ENCODE measurements at places on chromosomes 7 and 10.
A peak's percentile ranks its signal among the peaks of the same experiment; 100 is the strongest.

GRCh38 chr10:84176351-84176750, 2.8 kb downstream of the GPR15LG start:
- no peak for DNase-seq

- no peak for DNase-seq
These were observed 32.2 kb upstream of the ITGB8 start for GRCh38 chr7:20298486-20298901.

- no peak for DNase-seq
These were observed 457 bp downstream of the NSUN5 start for GRCh38 chr7:73308074-73308664.

GRCh38 chr10:122475100-122475499, 13.7 kb downstream of the HTRA1 start:
- DNase-seq = peak; percentile 64

GRCh38 chr10:73974309-73974946, 23.5 kb upstream of the VCL start:
- no peak for DNase-seq

DNA sequence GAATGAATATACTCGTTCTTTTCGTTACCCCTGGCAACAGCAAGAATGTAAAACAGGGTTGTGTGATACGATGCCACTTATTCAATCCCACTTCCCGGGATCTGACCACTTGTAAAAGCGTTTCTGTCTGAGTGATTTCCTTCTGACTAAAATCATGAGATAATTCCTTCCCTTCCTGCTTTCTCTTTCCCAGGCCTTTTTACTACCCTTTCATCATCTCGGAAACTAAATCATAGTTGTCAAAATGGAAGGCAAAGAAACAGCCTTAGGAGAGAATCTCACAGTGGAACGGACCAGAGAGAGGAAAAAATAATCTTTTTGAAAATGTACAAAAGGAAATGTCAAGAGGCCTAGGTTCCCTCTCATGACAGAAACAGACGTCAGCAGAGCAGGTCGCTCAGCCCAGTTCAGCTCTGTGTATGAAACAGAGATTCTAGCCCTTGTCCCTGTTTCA, 29.8 kb downstream of the DIP2C start:
- DNase-seq = no peak

- no peak for DNase-seq
These were observed 87.0 kb upstream of the SLC25A13 start for GRCh38 chr7:96408881-96409280.

- DNase-seq = peak; percentile 38
These were observed 82.5 kb downstream of the ABLIM1 start for GRCh38 chr10:114575417-114576131.

DNA sequence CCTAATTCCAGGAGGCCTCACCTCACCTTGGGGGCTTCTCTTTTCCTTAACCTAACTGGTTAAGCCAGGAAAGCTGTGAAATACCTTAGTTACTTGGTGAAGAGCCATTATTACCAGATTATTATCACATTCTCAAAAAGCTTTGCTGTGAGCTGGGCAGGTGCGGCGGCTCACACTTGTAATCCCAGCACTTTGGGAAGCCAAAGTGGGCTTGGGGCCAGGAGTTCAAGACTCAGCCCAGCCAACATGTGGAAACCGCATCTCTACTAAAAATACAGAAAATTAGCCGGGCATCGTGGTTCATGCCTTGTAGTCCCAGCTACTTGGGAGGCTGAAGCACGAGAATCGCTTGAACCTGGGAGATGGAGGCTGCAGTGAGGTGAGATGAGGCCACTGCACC, 102.4 kb upstream of the KLF6 start:
- DNase-seq = no peak

DNA sequence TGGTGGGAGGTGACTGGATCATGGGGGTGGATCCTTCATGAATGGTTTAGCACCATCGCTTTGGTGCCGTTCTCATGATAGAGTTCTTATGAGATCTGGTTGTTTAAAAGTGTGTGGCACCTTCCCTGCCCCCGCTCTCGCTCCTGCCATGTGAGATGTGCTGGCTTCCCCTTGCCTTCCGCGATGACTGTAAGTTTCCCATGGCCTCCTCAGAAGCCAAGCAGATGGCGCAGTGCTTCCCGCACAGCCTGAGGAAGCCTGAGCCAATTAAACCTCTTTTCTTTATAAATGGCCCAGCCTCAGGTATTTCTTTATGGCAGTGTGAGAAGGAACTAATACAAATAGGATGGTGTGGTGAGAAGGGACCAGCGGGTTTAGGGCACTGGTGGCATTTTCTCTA, 243.3 kb upstream of the CELF2 start:
- no peak for DNase-seq

GRCh38 chr7:70237831-70238575, 639.7 kb downstream of the AUTS2 start:
- no peak for DNase-seq

DNA sequence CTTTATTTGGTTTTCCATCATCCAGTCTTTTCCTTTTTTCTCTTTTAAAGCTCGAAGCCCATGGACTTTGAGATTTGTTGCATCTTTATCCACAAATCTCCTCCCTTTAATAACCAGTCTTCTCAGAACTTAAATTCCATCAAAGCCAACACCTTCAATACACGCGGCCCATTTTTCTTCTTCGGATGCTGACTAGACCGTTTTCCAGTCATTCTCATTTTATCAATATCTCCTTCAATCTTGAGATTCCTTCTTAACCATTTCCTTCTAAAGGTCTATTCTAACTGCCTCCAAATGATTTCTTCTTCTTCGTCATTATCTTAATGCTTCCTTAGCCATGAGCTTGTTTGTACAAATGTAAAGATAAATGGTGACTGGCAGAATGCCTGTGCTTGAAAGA, 173.5 kb downstream of the BAMBI start:
- DNase-seq = no peak

GRCh38 chr7:158317238-158318205, 270.1 kb downstream of the PTPRN2 start:
- no peak for DNase-seq

- DNase-seq = no peak
These were observed 11.6 kb downstream of the ZFAND4 start for GRCh38 chr10:45660876-45661411.

DNA sequence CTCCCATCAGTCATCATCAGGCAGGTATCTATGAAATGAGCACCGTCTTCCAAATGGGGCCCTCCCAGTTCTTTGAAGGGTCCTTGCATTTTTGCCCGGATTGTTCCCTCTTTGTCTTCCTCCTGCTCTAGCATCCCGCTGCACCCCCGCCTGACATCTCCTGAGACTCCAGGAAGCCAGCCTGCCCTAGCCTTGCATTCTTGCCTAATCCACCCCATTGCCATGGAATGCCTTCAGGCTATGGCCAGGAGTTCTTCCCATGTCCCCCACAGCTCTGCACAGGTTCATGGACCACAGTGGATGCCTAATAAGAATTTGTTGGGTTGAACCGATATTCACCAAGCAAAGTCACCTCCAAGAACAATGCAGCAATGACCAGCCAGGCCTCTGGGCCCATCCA, 62.1 kb downstream of the ZMIZ1 start:
- DNase-seq = no peak

- DNase-seq = no peak
These were observed 51.7 kb upstream of the PODXL start for GRCh38 chr7:131608116-131608500.

GRCh38 chr7:55593515-55594318, 21.4 kb upstream of the VOPP1 start:
- DNase-seq = no peak

GRCh38 chr7:95919556-95919955, 147.2 kb downstream of the DYNC1I1 start:
- no peak for DNase-seq

DNA sequence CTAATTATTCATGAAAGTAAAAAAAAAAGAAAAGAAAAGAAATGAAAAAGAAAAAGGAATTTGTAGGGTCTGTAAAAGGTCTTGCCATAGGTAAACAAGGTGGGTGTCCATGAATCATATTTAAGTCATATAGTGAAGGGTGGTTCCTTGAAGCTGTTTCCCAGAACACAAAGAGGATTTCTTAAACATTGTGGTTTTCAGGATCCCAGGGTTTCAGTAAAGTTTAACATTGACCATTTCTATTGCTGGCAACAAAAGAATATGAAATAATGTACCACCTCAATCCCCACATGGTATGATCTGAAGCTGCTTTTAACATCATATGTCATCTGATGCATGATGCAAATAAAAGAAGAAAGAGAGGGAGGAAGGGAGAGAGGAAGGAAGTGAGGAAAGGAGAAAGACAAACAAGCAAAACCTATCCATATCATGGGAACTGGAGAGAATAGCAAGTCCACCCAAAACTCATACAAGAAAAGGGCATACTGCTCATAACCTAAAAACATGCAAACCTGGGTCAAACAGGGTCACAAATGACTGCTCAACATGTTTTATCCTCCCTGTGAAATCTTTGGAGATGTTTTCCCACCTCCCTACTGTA, 663.5 kb downstream of the SORCS1 start:
- DNase-seq = no peak

GRCh38 chr7:42493436-42494198, 256.6 kb upstream of the GLI3 start:
- peak; percentile 53 for DNase-seq

GRCh38 chr10:78829565-78829964, 239.2 kb upstream of the ZMIZ1 start:
- DNase-seq = no peak

GRCh38 chr7:11192506-11192905, 218.8 kb downstream of the PHF14 start:
- DNase-seq = no peak
